ENCODE measurements at places on chromosomes 3 and 15.

- DNase-seq: no peak
Measured at GRCh38 chr3:126617571-126617970, 37.4 kb downstream of the TXNRD3 start.

DNA sequence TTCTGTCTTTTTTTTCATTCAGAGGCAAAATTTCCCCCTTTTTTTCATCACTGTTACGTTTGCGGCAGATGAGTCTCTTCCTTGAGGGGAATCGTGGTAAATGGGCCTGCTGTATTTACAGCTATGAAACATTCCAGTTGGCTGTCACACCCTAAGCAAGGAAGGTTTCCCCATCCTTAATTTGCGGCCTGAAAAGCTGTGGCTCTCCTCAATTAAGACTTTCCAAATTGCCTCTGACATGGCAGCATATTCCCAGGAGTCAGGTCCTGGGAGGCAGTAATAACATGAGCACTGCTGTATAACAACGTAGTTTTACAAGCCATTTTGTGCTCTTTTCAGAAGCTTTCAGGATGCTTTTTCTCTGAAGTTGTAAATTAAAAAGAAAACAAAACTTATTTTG, 420.9 kb downstream of the LPP start:
- no peak for DNase-seq

DNA sequence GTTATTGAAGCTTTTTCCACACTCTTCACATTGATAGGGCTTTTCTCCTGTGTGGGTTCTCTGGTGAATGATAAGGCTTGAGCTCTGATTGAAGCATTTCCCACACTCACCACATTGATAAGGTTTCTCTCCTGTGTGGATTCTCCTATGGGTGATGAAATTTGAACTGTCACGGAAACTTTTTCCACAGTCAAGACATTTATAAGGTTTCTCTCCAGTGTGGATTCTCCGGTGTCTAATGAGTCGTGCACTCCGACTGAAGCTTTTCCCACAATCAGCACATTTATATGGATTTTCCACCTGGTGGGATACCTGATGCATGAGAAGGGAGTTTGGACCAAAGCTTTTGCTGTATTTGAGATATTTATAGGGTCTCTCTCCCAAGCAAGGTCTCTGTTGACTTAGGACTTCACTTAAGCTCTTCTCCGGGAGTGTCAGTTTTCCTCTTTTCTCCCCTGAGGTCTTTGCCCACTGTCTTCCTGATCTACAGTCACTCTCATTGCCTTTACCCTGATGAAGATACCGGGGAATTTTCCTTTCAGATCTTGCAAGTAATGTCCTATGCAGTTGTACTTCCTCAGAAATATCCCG, 9.4 kb downstream of the ZSCAN29 start:
- no peak for DNase-seq

- no peak for DNase-seq
Measured at GRCh38 chr3:49026536-49026935, 2.7 kb downstream of the IMPDH2 start.

DNA sequence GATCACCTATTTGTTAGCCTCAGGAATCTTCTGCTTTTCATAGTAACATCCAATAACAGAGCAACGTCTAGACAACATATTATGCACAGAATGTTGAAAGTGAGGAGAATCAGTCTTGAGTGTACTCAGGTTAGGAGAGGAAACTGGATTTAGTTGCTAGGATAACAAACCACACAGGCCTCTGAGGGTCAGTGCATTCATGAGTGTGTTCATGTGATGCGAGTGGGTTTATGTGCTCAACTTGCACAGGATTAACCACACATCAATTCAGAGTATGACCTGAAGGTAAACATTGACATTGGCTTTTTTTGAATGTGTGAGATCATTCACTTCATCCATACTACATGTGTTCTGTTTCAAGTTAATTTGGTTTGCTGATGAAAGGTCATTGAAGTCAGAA, 287.6 kb downstream of the DIPK2A start:
- no peak for DNase-seq

DNA sequence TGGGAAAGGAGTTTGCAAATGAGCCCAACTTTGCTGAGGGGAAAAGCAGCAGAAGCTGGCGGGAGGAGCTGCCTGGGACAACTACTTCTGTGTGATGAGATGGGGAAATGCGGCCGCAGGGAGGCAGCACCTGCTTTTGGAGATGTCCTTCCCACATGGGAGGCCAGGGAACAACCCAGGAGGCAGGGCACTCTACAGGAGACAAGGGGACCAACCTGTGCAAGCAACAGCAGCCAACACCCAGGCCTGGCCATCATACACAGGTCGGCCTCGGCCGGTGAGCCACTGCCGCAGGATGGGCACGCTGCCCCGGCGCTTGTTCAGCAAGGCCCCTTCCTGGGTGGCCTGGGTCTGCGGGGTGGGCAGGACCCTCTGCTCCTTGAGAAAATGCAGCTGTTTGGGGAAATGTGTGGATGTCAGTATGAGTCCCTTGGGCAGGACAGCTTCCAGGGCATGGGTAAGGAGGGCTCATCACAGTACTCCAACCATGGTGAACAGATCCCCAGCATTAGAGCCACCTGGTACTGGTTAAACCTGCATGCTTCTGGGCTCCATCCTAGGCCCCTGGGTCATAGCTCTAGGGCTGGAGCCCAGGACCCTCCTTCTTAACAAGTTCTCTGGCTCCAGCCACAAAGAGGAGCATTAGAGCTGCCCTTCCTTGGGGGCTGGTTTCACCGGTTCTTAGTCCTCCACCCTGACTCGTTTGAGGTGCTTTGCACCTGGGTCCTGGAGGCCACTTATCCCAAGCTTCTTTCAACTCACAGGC, 11.6 kb downstream of the EPB42 start:
- DNase-seq: no peak

DNA sequence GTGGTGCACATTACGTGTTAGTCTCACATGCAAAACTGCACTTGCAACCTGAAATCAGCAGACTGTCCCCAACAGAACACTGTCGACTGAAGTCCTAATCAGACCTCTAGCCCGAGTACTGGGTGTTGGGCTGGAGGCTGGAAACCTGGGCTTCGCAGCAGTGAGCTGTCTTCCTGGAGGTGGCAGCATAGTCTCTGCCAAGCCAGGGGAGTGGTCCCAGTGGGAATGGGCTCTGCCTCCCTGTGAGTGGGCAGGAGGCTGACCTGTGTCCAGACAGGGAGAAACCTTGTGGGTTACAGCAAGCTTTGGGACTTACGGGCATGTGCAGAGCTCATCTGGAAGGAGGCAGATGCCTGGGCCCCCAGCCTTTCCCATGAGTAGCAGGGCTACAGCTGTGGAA, 38.2 kb upstream of the MYZAP start:
- no peak for DNase-seq

DNA sequence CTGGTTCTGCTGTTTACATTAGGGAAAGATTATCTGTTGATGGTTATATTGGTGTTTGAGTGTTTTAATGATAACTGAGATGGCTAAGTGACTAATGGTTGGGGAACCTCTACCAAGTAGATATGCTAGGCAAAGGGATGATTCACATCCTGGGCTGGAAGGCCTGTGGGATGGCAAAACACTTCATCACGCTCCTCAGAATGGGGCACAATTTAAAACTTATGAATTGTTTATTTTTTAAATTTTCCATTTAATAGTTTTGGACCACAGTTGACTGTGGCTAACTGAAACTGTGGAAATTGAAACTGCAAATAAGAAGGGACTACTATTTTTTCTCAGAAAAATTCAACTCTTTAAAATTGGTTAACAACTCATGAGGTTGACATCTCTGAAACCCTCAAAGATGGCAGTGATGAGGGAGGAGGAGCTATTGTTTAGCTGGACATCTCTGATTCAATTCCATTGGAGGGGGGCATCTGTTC, 100.5 kb upstream of the ZBED2 start:
- DNase-seq: no peak

GRCh38 chr3:194029846-194030245, 106.1 kb upstream of the HES1 start:
- no peak for DNase-seq

- no peak for DNase-seq
Measured at GRCh38 chr15:68885070-68885469, 45.3 kb upstream of the SPESP1 start.

GRCh38 chr3:72614394-72615074, 233.7 kb downstream of the SHQ1 start:
- DNase-seq: no peak

- no peak for DNase-seq
Measured at GRCh38 chr3:59908280-59908679, 858.5 kb upstream of the CFAP20DC start.

DNA sequence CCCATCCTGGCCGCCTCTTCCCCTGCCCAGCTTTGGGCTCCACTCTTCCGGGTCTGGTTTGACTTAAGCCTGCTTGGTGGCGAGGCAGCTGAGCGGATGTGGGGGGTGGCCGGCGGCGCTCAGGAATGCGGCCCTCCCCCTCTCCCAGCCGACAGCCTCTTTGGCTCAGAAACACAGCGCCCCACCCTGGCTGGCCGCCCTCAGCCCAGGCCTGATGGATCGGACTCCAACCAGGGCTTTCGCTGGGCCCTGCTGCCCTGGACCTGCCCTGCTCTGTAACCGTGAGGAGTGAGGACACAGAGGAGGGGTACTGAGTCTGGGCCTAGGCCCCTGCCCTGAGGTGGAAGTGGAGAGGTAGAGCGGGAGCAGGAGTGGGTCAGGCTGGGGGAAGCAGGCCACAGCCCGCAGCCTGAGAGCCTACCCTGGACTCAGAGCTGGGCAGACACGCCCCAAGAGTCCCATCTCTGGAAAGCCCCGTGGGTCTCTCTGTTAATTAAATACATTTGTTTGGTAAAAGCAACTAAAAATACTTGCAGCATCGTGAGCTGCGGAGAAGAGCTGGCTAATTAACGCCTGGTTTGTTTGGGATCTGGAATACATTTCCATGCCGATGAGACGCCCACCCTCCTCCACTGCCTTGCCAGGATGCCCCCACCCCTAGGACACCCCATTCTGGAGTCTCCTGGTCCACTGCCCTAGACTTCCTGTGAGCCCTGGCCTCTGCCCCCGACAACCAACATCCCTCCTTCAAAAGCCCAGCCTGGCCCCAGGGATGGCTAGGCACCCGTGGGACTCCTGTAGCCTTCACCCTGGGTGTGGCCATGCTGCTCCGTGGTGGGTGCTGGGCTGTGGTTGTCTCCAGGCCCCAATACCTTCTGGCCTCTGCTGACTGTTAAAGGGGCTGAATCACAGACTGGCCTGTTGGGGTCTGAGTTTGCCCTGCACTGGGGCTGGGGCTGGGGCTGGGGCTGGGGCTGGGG, 19.6 kb downstream of the PLXNA1 start:
- DNase-seq: no peak
